Left lung (tissue), 14 donors: ENCODE measurements at places on chromosomes 1 and 21.

DNA sequence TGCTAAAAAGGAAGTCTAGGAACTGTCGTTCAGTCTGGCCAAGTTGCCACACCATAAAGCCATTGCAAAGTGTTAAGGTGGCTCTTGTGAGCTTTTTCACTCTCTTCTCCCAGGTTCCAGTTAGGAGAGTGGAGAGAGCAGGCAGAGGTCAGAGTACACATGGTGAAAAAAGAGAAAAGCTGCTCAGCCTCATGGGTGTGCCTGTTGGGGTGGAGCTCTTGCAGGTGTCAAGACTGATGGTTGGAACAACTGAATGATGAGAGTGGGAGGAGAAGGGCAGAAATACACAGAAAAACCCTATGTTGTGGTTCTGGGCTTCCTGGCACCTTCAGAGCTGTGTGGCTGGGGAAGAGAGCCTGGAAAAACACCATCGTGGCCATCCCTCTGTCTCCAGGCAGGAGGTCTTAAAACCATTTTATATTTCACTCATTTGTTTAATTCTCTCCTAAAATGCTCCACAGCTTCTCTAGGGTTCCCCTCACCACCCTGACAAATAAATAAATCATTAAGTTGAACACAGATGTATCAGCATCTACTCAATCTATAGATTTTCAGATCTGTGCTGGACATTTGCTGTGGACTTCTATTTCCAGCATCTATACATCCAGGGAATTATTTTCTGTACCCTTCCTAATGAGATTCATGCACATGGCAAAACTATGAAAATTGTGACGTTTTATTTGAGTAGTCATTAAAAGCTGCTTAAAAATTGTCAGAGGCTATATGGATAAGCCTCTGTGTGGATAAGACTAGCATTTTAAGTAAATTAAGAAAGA, 17.5 kb downstream of the UBASH3A start:
- no peak for DNase-seq

DNA sequence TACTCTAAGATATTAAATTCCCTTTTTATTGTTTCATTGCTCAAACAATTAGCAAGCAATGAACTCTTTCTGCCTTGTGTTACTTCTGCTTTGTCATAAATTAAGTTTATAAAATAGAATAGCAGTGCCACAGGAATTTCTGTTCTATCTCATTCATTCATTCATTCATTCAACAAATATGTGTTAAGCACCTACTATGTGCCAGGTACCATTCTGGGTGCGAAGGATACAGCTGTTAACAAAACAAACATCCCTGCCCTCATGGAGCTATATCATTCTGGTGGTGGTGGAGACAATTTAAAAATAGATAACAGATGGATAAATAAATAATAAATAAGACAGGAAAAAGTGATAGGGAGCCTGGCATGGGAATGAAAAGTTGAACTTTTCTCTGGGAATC, 34.5 kb upstream of the AHCYL1 start:
- DNase-seq = no peak

GRCh38 chr1:65459397-65459768, 38.9 kb downstream of the LEPR start:
- no peak for DNase-seq

- no peak for DNase-seq
These were observed 905.7 kb downstream of the LTN1 start for GRCh38 chr21:28086861-28087581.
